Stimulated activated CD8-positive, alpha-beta memory T cell treated with anti-CD3 and anti-CD28 coated beads, Interleukin-15, amount 100 ng/mL, for 24 hours (primary cell): ENCODE measurements at places on chromosomes 4 and X.

DNA sequence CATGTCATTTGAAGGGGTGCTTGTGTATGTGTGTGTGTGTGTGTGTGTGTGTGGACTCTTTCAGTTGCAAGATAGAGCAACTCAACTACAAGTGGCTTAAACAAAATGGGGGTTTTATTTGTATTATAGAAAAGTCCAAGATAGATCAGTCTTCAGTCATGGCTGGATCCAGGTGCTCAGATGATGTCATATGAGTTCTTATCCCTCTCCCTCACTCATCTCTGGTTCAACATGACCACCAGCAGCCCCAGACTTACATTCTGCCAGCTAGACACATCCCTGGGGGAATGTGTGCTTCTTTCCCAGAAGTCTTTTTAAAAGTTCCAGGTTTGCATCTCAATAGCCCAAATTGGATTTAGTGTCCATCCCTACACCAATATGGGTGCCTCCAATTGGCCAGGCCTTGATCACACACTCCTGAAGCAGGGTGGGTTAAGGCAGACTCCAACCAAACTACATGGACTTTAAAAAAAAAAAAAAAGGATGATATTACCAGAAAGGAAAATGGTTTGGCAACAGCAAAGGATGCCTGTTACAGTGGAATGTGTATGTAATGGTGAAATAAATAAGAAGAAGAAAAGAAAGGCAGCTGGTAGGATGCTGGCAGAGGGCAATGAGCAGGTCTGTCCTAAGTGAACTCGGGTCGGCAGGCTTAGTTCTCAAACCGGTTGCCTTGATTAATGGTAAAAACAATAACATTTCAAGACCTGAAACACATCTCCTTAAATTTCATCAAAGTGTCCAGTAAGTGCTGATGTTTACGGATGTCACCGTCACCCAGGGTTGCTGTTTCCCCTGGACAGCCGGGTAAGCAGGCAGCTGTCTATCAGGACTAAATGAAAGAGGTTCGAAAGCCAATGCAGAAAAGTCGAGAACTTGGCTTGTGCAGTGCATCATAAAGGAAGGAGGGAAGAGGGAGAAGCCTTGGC lies 107.7 kb downstream of the SMIM20 start:
- no peak for DNase-seq

DNA sequence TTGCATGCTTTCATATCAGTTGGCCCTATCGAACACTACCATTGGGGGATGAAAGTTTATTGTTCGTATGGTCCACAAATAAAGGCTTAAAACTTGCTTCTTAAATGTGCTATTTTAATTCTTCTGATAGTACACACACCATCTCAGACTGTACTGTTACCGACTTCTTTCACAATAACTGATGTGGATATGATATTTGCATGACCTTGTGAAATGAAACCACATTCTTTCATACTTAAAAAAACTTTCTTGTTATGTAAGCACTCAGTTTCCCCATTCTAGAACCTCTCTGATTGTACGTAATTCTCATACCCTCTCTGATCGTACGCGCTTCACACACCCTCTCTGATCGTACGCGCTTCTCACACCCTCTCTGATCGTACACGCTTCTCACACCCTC lies 12.0 kb upstream of the WDR19 start:
- DNase-seq, result no peak

DNA sequence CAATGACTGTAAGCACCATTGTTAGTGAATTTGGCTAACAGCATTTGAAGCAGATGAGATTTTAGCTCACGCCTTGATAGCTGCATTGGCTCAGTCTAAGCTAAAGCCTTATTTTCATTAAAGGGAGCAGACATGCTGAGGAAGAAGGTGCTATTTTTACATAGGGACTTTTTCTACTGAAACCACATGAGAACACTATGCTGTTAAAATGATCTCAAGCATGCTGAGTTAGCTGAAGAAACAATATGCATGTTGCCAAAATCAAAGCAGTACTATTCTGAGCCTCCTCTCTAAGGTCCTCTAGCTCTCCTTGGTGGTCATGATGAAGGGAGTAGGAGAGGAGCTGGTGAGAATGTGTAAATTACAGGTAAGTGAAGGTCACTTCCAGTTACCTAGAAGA lies 134.4 kb upstream of the JADE1 start:
- DNase-seq, result no peak

DNA sequence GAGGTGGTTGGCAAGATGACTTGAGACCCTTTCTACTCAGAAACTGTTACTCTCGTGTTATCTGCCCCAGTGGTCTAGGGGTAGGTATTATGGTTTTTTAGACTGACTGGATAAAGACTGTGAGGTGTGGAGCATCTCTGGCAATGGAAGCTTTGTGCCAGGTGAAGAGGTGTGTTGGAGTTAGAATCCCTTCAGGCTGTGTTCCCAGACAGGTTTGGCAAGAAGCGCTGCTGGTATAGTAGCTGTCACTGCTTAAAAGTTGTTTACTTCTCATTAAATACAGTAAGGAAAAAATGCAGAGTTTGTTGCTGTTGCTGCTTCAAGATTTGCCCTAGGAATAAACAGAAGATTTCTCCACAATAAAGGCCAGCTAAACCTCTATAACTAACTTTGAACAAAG lies 35.3 kb downstream of the AREG start:
- DNase-seq, result no peak

GRCh38 chrX:120769576-120770341 lies 105.9 kb downstream of the CT47B1 start:
- DNase-seq, result no peak

DNA sequence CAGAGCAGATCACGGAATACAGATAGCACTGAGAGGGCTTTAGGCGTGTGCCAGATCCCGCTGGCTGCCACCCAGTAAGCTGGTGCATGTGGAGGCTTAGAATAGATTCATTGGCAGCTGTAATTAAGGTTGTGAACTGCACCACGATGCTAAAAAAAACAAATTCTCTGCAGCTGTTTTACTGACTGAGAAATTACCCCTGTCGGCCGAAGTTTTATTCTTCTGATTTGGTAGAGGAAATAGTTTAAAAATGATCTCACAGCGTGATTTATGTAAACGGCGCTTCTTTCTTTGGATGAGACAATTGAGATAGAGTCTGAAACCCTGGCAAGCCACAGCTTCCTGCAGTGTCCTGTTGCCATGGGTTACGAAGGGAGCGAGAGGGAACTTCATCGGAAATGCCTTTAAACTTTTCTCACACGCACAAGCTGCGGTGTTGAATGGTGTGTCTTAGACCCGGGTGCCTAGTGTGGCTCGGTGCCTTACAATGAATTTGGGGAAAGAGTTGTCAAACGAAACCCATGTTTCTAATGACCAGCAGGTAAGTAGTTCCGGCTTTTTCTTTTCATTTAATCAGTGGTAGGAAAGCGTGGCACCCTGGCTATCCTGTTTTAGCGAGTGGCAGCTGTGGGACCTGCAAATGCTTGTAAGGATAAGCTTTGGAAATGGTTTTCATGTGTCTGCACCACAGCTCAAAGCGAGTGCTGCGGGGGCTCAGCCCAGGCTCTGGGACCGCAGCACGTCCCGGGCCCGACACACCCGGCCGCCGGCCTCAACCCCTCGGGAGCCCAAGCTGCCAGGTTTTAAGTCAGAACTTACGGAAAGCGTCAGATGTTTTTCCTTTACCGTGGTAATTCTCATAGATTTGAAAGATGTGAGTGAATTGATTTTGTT lies 71.7 kb upstream of the HGFAC start:
- DNase-seq, result no peak
